ENCODE measurements at places on chromosomes 4 and X.

GRCh38 chr4:80058740-80059139 is 14.3 kb downstream of the ANTXR2 start:
- no peak for DNase-seq

DNA sequence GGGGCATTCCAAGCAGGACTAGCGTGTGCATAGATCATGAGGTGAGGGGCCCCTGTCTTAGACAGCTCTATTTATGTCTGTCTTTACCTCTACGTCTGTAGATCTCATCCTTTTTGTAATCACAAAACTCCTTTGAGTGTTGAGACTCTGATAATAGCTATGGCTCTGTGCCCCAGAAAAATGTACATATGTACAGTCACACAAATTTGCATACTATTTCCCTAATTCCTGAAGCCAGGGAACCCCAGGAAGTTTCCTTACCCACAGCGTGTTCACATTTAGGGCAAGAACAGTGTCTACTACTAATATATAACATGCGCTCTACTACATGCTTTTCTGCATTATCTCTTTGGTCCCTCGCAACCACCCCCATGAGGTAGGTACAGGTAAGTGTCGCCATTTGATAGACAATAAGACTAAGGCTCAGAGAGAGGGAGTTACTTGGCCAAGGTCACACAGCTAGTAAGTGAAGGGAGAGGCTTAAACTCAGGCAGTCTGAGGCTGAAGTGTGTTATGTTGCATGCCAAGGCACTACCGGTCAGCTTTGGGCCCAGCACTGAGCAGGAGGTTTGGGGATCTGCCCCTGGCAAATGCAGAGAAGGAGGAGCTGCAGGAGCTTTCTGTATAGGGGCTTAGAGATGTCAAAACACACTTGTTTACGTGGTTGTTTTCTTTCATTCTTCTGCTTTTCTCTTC is 21.0 kb upstream of the CITED1 start:
- DNase-seq: no peak

- DNase-seq: no peak
These were observed 41.2 kb downstream of the RASL11B start for GRCh38 chr4:52903273-52903672.

- no peak for DNase-seq
These were observed 1920.5 kb upstream of the PCDH7 start for GRCh38 chr4:28799696-28800095.

GRCh38 chr4:84644087-84644486 is 61.2 kb downstream of the CDS1 start:
- no peak for DNase-seq

DNA sequence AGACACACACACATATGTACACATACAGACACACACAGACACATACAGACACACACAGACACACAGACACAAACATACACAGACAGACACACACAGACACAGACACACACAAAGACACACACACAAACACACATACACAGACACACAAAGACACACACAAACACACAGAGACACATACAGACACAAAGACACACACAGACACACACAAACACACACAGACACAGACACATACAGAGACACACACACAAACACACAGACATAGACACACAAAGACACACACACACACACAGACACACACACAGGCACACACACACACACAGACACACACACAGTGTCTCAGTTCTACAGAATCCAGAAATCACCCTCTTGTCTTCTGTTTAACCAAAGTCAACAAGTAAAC is 280.7 kb downstream of the ASMT start:
- DNase-seq: no peak

GRCh38 chr4:39365360-39365759 is 802 bp downstream of the RFC1 start:
- DNase-seq: no peak

DNA sequence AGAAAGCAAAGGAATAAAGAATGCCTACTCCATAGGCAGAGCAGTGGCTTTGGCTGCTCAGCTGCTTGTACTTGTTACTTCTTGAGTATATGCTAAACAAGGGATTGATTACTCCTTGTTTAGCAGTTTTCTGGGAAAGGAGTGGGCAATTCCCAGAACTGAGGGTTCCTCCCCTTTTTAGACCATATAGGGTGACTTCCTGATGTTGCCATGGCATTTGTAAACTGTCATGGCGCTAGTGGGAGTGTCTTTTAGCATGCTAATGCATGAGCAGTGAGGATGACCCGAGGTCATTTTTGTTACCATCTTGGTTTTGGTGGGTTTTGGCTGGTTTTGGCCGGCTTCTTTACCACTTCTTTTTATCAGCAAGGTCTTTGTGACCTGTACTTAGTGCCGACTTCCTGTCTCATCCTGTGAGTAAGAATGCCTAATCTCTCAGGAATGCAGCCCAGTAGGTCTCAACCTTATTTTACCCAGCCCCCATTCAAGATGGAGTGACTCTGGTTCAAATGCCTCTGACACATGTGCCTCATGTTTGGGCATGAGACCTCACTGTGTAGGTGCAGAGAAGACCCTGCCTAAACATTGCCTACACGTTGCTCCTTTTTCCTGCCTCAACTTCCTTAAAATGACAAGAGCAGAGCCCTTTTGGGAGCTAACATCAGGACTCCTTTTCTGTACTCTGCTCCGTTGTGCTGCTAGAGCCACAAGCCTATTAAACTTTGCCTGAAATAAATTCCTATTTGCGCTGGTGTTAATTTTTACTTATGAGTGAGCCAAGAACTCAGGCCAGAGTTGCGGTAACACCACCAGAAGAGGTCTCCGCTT is 21.0 kb upstream of the UBA6 start:
- no peak for DNase-seq

- DNase-seq: no peak
These were observed 108.8 kb upstream of the BMP2K start for GRCh38 chr4:78667325-78667724.

GRCh38 chr4:8173492-8174242 is 15.1 kb upstream of the ABLIM2 start:
- DNase-seq: no peak

- no peak for DNase-seq
These were observed 1.5 kb downstream of the HPRT1 start for GRCh38 chrX:134461437-134461836.

- DNase-seq: no peak
These were observed 161.6 kb upstream of the TLL1 start for GRCh38 chr4:165711436-165711835.

DNA sequence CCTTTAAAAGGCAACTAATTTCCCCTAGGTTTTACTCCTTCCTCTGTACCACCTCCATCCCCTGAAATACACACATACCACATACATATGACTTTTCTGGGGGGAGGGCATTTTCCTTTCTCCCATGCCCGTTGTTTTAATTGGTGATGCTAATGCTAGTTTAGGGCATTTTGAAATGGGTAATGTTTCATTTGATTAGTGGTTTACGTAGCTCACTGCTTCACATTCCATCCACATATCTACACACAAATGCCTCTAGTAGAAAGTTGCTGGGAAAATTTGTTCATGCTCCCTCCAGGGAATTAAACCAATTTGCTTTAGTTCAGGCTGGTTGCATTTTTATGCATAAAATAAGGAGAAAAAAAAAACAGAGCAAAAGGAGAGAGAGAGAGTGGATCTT is 231.2 kb downstream of the FRAS1 start:
- no peak for DNase-seq

Measured in stimulated activated effector memory CD8-positive, alpha-beta T cell treated with anti-CD3 and anti-CD28 coated beads, Interleukin-12 subunit alpha, Interleukin-12 subunit beta, amount 100 ng/mL, for 72 hours (primary cell).